ENCODE measurements at places on chromosomes 5 and 9. TPM values are rescaled to one million over a fixed set of nuclear protein-coding genes. Genes with fewer than 3 reads are reported as not detected.

Gene RANBP3L
- 4.0 TPM for polyA plus RNA-seq

Gene CFAP90
- polyA plus RNA-seq = 6.3 TPM

Gene HEMGN
- polyA plus RNA-seq = not detected

Gene EMB
- polyA plus RNA-seq = 18.0 TPM

Gene LARP1
- 83.0 TPM for polyA plus RNA-seq

Gene RNF183
- polyA plus RNA-seq = not detected

Gene TAF11L2
- not detected for polyA plus RNA-seq

Gene MELK
- polyA plus RNA-seq = not detected

Gene TEK
- not detected for polyA plus RNA-seq

Gene SOHLH1
- polyA plus RNA-seq = 1.4 TPM

Gene CENPK
- polyA plus RNA-seq = 25.0 TPM

Gene OCLN
- 1.3 TPM for polyA plus RNA-seq

Gene SPINK5
- 0.23 TPM for polyA plus RNA-seq

Gene ZNF608
- polyA plus RNA-seq = 15.7 TPM

Gene DMRT3
- polyA plus RNA-seq = not detected

Gene LIX1
- polyA plus RNA-seq = 5.0 TPM

Gene DDX31
- 2.9 TPM for polyA plus RNA-seq

Gene SVEP1
- 0.28 TPM for polyA plus RNA-seq
